ENCODE measurements at places on chromosomes 6 and 20.

DNA sequence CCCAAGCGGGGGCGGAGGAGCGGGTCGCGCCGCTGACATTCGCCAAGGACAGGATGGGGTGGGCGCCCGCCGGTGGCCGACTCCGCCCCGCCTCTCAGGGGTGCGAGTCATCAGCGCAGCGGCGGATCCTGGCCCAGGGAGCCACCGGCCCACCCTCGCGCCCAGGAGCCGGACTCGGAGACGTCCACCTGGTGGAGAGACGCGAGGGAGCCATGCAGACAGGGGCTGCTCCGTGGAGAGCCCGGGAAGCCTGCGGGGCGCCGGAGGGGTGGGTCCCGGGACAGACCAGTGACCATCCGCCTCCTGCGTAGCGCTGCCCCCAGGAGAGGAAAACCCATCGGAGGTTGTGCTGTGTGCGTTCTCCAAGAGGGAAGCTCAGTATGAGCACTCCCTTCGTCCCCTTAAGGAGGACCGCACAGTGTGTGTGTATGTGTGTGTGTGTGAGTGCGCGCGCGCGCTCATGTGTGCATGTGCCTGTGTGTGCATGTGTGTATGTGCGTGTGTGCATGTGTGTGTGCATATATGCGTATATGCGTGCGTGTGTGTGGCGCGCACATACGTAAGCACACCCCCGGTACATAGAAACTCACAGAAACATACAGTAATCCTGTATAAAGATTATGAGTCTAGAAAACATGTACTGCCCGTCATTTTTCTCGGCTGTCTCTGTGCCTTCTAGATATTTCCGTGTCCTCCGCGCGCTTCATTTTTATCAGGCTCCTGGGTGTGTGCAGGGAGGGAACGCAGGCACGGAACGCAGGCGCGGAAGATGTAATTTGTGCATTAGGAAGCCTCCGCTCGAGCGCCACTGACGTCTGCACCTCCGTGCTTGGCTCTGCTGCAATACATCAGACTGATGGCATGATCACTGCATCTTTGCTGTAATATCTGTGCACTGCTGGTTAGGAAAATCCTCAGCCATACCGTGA is 158.9 kb downstream of the TBXT start:
- no peak for DNase-seq
- H3K4me1 ChIP-seq = peaks cover 44% of the 10 kb centered on the region
- H3K27me3 ChIP-seq = peaks cover 96% of the 10 kb centered on the region
- H3K27ac ChIP-seq = no peak overlapping the region

- DNase-seq = no peak
- no peak overlapping the region for H3K27ac ChIP-seq
- H3K4me3 ChIP-seq = no peak overlapping the region
These were observed 10.5 kb upstream of the MAP1LC3A start for GRCh38 chr20:34547844-34548613.

- no peaks in the 10 kb centered on the region for H3K4me1 ChIP-seq
- no peaks in the 10 kb centered on the region for H3K36me3 ChIP-seq
- no peaks in the 10 kb centered on the region for H3K27me3 ChIP-seq
- no peak overlapping the region for H3K27ac ChIP-seq
- H3K4me3 ChIP-seq = no peak overlapping the region
- no peak for DNase-seq
These were observed 122.1 kb upstream of the SLC24A3 start for GRCh38 chr20:19090332-19090731.

DNA sequence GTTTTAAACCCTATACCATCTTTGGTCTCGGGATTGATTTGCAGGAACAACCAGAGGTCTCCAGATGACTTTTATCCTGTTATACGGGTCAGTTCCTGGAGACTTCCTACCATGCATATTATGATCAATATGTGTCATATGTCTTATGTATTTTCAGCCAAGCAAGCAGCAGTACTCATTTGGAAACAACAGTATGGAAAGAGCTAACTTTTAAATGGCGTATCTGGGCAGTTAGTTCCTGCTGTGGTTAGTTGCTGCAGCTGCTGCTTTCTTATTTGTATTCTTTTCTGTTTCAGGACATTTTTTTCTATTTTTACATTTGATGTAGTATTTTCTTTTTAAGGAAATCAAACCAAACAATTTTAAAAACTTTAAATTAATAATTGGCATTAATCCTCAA is 207.5 kb downstream of the MANEA start:
- no peak overlapping the region for H3K4me3 ChIP-seq
- no peaks in the 10 kb centered on the region for H3K4me1 ChIP-seq
- no peaks in the 10 kb centered on the region for H3K27me3 ChIP-seq
- no peak overlapping the region for H3K27ac ChIP-seq
- DNase-seq = no peak

- H3K36me3 ChIP-seq = no peaks in the 10 kb centered on the region
- no peaks in the 10 kb centered on the region for H3K4me1 ChIP-seq
- no peaks in the 10 kb centered on the region for H3K27me3 ChIP-seq
These were observed 165.6 kb downstream of the GRM1 start for GRCh38 chr6:146194434-146194833.

- no peak overlapping the region for H3K4me3 ChIP-seq
- DNase-seq = no peak
- H3K27ac ChIP-seq = no peak overlapping the region
- H3K4me1 ChIP-seq = no peaks in the 10 kb centered on the region
- H3K27me3 ChIP-seq = no peaks in the 10 kb centered on the region
These were observed 33.3 kb downstream of the GABRR2 start for GRCh38 chr6:89281779-89282246.

DNA sequence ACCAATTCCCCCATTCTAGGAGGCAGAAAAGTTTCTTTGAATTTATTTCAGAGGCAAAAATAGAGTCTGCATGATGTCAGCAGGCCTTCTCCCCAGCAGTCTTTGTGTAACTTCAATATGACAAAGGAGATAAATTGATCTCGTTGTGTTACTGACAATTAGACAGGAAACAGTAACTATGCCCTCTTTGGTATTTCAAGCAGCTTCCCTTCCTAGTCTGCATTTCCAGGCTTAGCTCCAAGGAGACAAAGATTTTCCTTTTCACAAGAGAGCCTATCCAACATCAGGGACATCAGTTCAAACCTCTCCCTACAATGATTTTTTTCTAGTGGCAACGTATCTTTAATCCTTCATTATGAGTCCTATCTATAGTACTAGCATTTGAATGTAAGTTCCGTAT is 245.9 kb upstream of the HSF2 start:
- no peak for DNase-seq
- H3K27ac ChIP-seq = peak overlapping the region; percentile 37
- no peak overlapping the region for H3K4me3 ChIP-seq
- no peaks in the 10 kb centered on the region for H3K36me3 ChIP-seq
- peaks cover 36% of the 10 kb centered on the region for H3K4me1 ChIP-seq

GRCh38 chr6:101486726-101487125 is 93.2 kb downstream of the GRIK2 start:
- peaks cover 5% of the 10 kb centered on the region for H3K4me1 ChIP-seq
- no peak overlapping the region for H3K27ac ChIP-seq
- no peak overlapping the region for H3K4me3 ChIP-seq
- H3K36me3 ChIP-seq = no peaks in the 10 kb centered on the region
- no peaks in the 10 kb centered on the region for H3K27me3 ChIP-seq

DNA sequence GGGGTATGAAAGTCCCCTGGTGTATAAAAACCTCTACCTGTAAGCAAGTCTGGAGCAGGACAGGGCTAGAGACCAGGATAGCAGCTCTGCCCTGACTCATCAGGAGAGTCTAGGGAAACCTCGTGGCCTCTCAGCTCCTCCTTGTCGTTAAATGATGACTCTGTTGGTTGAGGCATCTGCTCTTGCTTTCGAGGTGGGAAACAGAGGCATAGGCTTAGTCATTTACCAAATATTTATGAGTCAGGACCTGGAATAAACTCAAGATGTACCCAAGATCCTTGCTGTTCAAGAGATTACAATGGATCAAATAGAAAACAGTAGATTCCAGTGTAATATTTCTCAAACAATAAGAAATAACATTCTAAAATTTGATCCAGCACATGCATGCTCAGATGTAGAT is 5.5 kb downstream of the MANBAL start:
- peaks cover 27% of the 10 kb centered on the region for H3K36me3 ChIP-seq
- no peaks in the 10 kb centered on the region for H3K27me3 ChIP-seq
- DNase-seq = no peak
- no peak overlapping the region for H3K27ac ChIP-seq
- H3K4me3 ChIP-seq = no peak overlapping the region

DNA sequence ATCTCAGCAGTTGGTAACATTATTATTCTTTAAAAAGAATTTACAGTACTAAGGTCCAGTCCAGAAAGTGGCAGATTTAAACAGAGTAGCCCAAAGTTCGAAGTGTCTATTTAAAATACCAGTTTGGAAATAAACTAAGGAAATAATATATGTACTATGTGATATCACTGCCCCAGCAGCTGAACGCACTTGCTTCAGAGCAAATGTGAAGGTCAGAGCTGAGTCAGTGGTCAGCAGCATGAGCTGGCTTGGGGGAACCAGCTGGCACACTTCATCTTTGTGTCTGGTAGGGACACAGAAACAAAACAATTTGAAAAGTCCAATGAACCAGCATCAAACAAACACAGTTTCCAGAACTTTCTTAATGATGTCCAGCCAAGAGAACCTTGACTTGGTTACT is 15.4 kb downstream of the TMEM14B start:
- H3K4me1 ChIP-seq = peaks cover 11% of the 10 kb centered on the region
- no peak overlapping the region for H3K27ac ChIP-seq
- peaks cover under 1% of the 10 kb centered on the region for H3K36me3 ChIP-seq
- no peak overlapping the region for H3K4me3 ChIP-seq
- DNase-seq = no peak
- no peaks in the 10 kb centered on the region for H3K27me3 ChIP-seq

- no peak overlapping the region for H3K4me3 ChIP-seq
- no peak for DNase-seq
- no peak overlapping the region for H3K27ac ChIP-seq
- H3K27me3 ChIP-seq = peaks cover 23% of the 10 kb centered on the region
These were observed 85.3 kb upstream of the FYN start for GRCh38 chr6:111958534-111958933.

DNA sequence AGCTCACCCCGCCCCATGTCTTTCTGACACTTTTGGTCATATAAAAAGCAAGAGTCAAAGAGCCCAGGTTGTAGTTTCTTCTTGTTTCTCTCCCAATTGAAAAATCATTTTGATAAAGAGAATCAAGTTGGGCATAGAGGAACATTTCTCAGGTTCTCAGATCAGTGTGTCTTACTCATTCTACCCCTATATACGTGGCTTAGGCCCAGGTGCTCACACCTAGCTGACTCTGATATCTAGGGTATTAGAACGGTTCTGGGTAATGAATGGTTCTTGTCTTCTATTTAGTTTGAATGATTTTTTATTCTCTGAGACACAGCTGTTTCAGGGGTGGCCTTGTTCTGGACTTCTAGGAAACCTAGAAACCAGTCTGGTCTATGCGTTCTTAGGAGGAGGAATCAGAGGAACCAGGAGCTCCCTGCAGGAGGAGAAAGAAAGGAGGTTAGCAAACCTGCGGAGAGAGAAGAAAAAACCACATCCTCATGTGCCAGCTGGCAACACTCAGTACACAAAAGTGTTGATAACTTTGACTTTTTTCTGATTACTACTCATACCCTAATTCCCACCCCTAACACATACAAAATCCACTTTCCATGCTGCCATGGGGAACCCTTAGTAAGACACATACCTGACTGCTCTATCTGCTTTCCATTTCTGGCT is 178.0 kb downstream of the CLIC5 start:
- H3K4me3 ChIP-seq = no peak overlapping the region
- peaks cover 18% of the 10 kb centered on the region for H3K4me1 ChIP-seq
- no peak overlapping the region for H3K27ac ChIP-seq

- no peak overlapping the region for H3K27ac ChIP-seq
- H3K4me3 ChIP-seq = no peak overlapping the region
- no peaks in the 10 kb centered on the region for H3K36me3 ChIP-seq
- H3K27me3 ChIP-seq = no peaks in the 10 kb centered on the region
- DNase-seq = no peak
These were observed 120.1 kb upstream of the ARMC2 start for GRCh38 chr6:108727966-108728730.

- DNase-seq = no peak
- H3K36me3 ChIP-seq = no peaks in the 10 kb centered on the region
- H3K27me3 ChIP-seq = peaks cover 2% of the 10 kb centered on the region
- peak overlapping the region; percentile 36 for H3K27ac ChIP-seq
These were observed 3.2 kb upstream of the HLA-DMB start for GRCh38 chr6:32943864-32944649.

DNA sequence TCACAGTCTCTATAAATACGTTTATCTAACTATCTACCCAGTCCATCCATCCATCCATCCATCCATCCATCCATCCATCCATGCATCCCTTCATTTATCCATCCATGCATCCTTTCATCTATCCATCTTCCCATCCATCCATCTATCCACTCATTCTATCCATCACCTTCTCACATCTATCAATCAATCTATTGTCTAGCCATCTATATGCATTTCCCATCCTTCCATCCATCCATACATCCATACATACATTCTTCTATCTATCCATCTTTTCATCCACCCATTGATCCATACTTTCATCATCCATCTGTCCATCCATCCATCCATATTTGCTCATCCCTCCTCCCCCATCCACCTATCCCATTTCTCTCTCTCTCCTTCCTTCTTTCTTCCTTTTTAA is 51.6 kb upstream of the CTNNBL1 start:
- DNase-seq = no peak
- no peaks in the 10 kb centered on the region for H3K4me1 ChIP-seq
- no peak overlapping the region for H3K4me3 ChIP-seq
- no peaks in the 10 kb centered on the region for H3K36me3 ChIP-seq
- no peak overlapping the region for H3K27ac ChIP-seq
- peaks cover 72% of the 10 kb centered on the region for H3K27me3 ChIP-seq

DNA sequence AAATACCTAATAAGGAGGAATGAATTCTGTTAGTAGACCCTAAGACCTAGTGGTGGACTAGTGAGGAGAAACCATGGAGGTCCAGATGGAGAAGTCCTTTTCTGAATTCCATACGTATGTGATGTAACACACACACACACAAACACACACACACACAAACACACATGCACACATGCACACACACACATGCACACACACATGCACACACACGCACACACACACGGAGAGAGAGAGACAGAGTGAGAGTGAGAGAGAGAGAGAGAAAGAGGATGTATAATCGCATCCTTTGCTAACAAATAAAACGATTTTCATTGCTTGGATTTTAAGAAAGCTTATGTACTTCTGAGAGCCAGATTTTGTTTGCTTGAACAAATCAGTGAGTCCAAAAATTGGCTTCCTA is 132.6 kb upstream of the CEP162 start:
- no peaks in the 10 kb centered on the region for H3K36me3 ChIP-seq
- DNase-seq = no peak
- no peak overlapping the region for H3K27ac ChIP-seq

GRCh38 chr6:24105191-24105590 is 20.8 kb upstream of the NRSN1 start:
- H3K27ac ChIP-seq = no peak overlapping the region
- H3K4me1 ChIP-seq = no peaks in the 10 kb centered on the region

GRCh38 chr6:1094306-1094705 is 217.6 kb upstream of the FOXQ1 start:
- no peaks in the 10 kb centered on the region for H3K36me3 ChIP-seq
- peaks cover 32% of the 10 kb centered on the region for H3K27me3 ChIP-seq
- DNase-seq = no peak
- H3K4me3 ChIP-seq = no peak overlapping the region
